Testis (tissue), 5 donors: ENCODE measurements at places on chromosomes 1 and 21. TPM values are rescaled to one million over a fixed set of nuclear protein-coding genes. Genes with fewer than 3 reads are reported as not detected.

Gene SPRR4
- 0.81 TPM for total RNA-seq

Gene FMO2
- 3.4 TPM for total RNA-seq

GRCh38 chr1:241632987-241633386, 7.2 kb downstream of the CHML start:
- no peak for DNase-seq

DNA sequence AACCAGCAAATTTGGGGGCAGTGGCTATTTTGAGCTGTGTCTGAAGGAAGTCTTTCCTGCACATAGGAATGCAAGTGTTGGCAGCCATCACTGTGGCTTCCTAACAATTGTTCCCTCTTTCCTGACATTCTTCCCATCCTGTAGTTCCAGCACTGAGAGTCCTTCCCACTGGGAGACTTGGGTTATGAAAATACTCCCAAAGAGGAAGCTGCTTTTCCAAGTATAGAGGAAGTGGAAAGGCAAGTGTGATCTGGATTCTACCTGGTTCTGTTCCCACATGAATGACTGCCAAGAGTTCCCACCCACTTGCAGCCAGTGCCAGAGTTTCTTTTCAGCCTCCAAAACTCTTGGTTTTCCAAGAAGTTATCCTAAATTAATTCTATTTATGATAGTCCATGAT, 98.5 kb upstream of the CD53 start:
- DNase-seq, result no peak

GRCh38 chr1:43274125-43274803, 4.5 kb downstream of the TMEM125 start:
- no peak for DNase-seq

GRCh38 chr1:156420205-156421061, 51.4 kb downstream of the RHBG start:
- no peak for DNase-seq

DNA sequence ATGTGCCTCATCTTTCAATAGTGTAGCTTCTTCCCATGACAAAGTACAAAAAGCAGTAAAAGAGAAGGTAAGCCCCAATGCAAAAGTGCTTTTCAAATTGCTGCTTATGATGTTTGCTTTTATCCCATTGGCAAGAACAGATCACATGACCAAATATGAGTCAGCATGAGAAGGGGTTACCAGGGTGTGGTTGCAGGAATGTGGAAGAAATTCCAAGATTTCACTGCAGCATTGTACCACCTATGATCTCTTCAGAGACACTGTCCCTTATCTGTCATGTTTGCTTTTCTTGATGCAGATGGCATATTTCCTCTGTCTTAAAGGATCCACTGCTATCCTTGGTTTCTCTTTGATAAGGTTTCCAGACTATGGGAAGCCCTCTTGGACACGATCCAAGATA, 1006.9 kb upstream of the PRMT6 start:
- DNase-seq, result no peak

GRCh38 chr21:28455253-28455600, 537.5 kb downstream of the LTN1 start:
- no peak for DNase-seq

DNA sequence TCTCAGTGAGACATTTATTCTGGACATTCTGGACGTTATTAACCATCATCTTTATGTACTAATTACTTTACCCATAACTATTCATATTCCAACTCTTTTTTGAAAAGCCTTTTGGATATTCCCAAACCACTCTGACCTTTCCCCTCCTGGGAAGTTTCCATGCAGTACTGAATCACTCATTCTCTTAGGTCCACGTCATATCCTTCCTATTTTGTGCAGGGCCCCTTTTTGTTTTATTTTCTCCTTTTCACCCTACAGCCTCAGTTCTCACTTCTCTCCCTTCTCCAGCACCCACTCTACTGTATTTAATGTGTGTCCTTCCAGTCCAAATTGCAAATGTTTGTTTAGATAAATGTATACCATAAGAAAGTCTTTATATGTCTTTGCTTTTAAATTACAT, 16.4 kb upstream of the ATP1A1 start:
- DNase-seq, result no peak

DNA sequence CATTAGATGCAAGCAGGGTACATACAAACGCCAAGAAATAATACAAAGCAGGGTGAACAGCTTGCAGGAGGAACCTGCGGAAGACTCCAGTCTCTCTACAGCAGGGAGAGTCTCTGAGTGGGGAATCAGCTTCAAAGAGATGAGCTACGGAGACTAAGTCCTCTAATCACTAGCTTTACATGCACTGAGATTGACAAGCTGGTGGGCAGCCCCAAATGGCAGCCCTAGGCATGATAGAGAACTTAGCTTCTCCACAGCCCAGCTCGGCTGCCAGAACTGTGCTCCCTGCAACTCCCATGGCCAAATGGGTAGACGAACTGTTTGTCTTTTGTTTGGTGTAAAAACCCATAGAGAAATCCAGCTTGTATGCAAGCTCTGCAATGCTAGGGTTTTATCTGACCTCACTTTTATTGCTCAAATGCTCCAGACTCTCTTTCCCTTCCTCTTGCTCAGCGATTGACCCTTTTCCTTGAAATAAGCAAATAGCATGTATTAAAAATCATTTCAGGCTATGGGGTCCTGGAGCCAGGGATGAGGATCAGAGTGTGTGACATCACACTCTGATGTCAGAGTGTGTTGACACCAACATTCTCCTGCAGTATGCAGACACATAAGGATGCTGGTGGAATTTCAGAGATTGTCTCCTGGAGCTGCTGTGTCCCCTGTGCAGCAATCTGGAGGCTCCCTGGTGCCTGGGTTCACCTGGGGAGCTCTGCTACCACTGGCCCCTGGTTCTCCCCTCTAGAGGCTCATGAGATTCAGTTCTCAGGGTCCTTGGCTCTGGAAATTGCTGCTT, 238.5 kb downstream of the TTLL7 start:
- DNase-seq, result no peak

- DNase-seq, result peak; percentile 67
These were observed 78.2 kb upstream of the CAPZB start for GRCh38 chr1:19563324-19564097.
